ENCODE measurements at places on chromosomes 4 and X.

GRCh38 chr4:25155947-25156346 lies 4.3 kb downstream of the SEPSECS start:
- DNase-seq: no peak

GRCh38 chrX:7462110-7462509 lies 314.2 kb upstream of the PUDP start:
- DNase-seq: no peak

DNA sequence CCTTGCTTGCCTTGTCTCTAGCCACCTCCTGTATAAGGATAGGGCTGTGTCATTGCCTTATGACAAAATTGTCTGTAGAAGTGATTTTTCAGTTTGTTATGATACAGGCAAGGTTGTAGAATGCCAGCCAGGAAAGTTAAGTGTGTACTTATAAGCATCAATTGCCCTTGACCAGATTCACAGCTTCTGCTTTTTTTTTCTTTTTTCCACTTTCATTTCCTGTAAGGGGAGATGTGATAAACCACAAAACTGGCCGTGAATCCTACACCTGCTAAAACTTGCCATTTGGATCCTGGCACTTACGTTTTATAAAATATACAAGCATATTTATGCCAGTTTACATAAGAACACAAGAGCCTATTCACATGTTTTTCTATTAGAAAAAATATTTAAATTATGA lies 35.0 kb upstream of the BMPR1B start:
- DNase-seq: no peak

GRCh38 chrX:10074241-10074941 lies 82.4 kb upstream of the CLCN4 start:
- no peak for DNase-seq

DNA sequence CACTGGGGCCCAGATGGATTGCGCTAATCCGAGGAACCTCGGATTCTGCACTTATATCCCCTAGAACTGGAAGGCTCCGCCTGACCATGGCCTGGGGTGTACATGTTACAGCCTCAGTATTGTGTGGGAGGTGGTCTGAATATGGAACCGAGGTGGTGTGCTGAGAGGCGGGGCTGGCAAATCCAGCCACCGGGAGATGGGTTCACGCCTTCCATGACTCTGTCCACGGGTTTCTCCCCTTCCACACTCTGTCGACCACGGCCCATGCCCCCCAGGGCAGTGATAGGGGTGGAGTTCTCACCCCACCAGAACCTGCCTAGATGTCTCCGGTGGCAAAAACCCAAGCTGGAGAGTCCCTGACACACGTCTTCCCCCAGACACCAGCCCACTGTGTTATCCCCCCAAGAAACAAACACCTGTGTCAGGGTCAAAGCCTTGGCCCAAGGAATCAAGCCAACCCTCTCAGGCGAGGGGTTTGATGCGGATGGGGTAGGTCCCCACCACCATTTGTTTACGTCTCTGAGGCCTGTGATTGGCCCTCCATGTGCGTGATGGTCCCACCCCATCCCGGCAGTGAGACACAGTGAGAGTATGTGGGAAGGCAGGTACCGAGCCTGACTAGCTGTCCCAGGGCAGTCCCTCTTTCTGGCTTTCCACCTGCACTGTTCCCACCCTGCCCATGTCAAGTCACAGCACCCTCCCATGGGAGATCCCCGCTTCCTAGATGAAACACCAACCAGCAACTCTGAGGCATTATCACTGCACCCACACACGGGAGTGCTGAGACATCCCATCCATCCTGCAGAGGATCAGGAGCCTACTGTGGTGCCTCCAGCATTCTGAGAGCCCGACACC lies 6.6 kb upstream of the LOC101059915 start:
- DNase-seq: no peak

GRCh38 chr4:165785337-165785736 lies 87.7 kb upstream of the TLL1 start:
- DNase-seq: no peak

DNA sequence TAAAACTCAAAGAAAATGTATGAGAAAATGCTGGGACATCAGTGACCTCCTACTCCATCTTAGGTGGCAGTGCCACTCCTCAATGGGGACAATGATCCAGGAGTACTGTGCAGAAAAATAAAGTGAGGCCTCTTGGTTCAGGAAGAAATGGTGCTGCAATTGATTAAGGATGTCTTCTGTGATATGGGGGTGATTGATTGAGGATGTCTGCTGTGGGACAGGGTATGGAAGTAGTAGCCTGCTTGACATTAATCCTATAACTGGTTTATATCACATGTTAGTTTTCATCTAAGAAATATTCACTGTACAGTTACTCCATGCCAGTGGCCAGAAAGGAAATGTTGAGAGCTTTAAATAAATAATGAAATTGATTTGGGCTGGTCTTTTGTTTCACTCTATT lies 20.5 kb downstream of the OTOP1 start:
- DNase-seq: no peak

DNA sequence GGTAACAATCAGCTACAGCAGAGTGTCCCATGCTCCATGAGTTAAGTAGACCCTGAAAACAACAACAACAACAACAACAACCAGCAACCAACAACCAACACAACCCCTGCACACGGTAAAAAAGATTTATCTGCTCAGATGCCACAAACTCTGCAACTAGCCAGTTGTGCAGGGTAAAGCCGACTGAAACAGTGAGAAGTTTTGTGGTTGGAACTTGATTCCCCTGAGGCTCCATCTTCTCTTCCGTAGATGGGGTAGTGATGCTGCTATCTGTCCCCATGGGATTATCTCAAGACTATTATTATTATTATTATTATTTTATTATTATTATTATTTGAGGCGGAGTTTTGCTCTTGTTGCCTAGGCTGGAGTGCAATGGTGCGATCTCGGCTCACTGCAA lies 50.6 kb upstream of the RAPGEF2 start:
- DNase-seq: no peak

- no peak for DNase-seq
These were observed 44.0 kb upstream of the MXD4 start for GRCh38 chr4:2305766-2306501.

DNA sequence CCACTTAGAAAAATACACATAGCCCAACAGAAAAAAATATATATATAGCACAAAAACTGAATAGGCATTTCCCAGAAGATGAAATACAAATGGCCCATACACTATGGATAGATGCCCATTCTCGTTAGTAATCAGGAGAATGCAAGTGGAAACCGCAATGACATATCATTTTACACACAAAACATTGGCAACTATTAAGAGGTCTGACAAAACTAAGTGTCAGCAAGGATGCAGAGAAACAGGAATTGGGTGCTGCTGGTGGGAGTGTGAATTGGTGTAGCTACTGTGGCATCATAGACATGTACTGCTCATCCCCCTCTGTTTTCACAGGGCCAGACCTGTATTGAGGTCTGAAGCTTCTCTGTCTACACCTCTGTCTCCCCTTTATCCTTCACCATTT lies 320.0 kb downstream of the IDS start:
- DNase-seq: no peak

DNA sequence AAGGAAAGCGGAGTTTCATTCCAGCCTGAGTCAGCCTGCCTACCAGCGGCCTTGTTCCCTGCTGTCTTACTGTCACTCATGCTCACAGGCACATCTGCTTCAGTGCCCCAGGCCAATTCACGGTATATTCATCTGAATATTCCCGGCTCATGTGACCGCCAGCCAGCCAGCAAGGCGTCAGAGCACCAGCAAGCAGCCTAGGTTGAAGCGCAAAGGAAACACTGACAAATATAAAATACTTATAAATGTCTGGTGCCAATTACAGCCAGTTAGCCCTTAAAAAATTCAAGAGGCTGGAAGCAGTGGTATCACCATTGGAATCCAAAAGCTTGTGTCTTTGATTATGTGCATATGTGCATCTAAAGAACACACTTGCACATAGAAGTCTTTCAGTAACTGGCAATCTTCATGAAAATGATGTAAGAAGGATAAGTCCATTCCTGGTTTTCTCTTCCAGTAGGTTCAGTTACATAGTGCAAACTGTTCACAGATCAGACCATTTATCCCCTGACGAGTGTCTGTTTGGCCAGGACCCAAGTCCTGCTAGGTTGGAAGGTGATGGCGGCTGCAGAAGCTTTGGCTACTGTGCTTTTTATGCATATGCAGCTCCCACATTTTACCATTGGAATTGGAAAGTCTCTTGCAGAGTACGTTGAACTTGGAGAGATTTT lies 61.3 kb downstream of the LUZP4 start:
- peak; percentile 69 for DNase-seq

DNA sequence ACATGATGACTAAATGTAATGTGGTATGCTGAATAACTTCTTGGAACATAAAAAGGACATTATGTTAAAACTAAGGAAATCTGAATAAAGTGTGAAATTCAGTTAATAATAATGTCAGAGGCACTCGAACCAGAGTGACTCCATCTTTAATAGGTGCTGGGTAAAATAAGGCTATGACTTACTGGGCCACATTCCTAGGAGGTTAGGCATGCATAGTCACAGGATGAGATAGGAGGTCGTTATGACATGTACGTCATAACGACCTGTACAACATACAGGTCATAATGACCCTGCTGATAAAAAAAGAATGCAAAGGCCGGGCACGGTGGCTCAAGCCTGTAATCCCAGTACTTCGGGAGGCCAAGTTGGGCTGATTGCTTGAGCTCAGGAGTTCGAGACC lies 28.9 kb upstream of the OPHN1 start:
- no peak for DNase-seq

DNA sequence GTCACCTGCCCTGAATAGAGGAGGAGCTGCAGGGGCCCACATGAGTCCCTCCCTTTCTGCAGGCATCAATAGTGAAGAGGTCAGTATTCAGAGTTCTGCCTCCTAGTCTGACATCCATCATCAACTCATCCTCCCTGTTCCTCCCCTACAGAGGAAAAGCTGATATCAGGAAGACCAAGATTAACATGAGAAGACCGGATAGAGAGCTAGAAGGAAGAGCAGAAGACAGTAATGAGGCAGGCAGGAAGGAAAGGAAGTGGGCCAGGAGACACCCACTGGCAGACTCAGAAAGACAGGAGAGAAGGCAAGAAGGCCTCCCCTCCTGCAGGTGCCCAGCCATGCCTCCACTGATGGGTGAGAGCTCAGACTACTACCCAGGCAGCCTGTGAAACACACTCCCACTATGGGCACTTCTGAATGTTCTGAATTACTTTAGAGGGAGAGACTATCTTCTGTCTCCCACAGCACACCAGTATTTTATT lies 74.6 kb downstream of the CC2D2A start:
- DNase-seq: no peak

DNA sequence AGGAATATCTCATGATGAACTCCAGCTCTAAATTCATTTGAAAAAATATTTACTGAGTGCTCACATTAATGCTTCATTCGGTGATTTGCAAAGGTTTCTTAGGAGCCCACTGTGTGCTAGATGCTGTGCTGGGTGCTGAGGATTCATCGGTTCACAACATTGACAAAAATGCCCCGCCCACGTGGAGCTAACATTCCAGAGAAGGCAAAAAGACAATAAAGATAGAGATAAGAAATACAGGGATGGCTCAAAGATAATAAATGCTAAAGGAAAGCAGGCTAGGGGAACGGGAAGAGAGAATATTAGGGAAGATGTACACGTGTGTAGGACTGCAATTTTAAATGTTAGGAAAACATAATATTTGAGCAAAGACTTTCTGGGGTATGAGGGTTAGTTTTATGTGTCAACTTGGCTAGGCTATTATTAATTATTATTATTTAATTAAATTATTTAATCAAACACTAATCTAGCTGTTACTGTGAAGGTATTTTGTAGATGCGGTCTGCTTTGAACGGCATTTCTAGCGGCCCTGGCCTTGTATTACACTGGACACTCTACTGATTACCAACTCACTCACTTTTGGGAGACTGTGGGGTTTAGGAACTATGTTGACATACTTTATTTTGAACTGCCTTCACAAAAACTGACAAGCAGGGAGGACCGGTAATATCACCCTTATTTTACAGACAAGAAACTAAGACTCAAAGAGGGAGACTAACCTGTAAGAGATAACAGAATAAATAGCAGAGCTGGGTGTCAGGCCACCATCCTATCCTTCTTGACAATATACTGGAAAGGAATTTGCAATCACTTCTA lies 61.9 kb upstream of the IRF2 start:
- DNase-seq: no peak

DNA sequence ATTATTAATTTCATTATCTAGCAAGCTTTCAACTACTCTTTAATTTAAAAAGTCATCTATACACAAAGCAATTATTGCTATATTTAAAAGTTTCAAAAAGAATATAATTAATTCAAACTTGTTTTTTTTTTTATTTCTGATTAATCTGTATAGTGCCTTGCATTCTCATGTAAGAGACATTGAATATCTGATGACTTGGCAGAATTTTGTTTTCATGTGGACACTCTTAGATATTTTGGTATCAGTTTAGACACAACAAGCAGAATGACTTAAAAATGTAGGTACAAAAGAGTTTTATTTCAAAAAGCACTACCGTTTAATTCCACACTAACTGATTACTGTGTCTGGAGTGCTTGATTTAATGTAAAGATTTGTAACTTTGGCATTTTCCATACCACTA lies 1129.6 kb downstream of the PDHA2 start:
- no peak for DNase-seq

- DNase-seq: no peak
These were observed 884.5 kb upstream of the EPHA5 start for GRCh38 chr4:66554826-66555225.

DNA sequence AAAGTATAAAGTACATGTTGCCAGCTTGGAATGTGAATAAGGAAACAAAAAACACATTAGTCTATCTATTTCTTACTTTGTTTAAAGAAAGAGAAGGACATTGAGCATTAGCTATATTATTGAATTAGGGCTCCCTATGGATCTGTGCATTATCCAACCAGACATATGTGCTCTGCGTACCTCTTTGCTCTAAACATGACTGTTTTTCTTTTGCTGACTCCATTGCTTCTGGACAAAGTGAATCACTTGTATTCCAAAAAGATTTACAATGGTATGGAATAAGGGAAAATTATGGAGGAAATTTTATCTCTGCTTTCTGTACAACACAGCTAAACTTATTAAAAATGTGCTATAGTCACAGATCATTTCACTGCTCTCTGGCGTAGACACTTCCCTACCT lies 727.8 kb upstream of the LCORL start:
- DNase-seq: no peak

GRCh38 chrX:105018865-105019264 lies 201.6 kb downstream of the TEX13A start:
- no peak for DNase-seq

DNA sequence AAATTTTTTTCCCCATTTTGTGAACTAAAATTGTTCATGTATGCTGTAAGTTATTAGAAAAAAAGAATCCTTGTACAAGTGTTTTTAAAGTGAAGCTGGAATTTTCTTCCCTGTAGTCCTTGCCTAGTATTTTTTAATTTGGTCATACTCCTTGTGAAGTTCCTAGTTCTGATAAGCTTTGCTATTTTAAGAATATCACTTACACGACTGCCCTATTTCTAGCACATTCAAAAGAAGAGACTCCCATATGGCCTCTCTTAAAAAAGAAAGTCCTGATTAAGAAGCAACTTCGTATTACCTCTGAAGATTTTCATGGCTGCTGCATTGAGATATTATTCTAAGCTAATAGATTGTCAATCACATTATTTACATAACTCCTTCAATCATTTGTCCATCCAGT lies 87.2 kb downstream of the KLHL8 start:
- DNase-seq: no peak

GRCh38 chrX:73851014-73852009 lies 288.3 kb downstream of the CHIC1 start:
- no peak for DNase-seq

- no peak for DNase-seq
These were observed 55.2 kb downstream of the LGI2 start for GRCh38 chr4:24975510-24975909.
